GM06990 (cell line): ENCODE measurements at places on chromosomes 5 and 9.
A peak's percentile ranks its signal among the peaks of the same experiment; 100 is the strongest.

GRCh38 chr5:154858972-154859871 is 795 bp downstream of the CNOT8 start:
- DNase-seq = peak; percentile 29

DNA sequence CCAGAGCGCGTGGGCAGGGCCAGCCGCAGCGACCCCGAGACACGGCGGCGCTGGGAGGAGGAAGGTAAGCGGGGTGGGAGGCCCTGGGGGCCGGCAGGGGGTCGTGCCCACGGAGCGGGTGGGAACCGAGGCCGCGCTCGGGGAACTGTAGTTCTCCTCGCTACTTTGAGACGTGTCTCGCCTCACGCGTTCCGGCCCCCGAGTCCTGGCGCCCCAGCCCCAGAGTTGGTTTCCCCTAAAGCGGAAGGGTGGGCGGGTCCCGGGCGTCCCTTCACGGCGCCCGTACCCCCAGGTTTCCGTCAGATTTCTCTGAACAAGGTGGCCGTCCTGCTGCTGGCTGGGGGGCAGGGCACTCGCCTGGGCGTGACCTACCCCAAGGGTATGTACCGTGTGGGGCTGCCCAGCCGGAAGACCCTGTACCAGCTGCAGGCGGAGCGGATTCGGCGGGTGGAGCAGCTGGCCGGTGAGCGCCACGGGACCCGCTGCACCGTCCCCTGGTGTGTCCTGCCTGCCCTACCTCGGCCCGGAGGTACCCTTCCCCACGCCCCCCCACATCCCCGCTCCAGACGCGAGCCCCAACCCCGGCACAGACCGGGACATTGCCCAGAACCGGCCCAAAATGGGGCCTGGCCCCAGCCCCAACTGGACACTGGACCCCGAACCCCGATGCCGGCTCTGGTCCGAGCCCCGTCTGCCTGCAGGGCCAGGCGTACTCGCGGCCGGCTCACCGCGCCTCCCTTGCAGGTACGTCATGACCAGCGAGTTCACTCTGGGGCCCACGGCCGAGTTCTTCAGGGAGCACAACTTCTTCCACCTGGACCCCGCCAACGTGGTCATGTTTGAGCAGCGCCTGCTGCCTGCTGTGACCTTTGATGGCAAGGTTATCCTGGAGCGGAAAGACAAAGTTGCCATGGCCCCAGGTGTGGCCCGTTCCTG is 709 bp downstream of the UAP1L1 start:
- DNase-seq = peak; percentile 63

GRCh38 chr5:61744690-61745619 is 412.9 kb downstream of the ZSWIM6 start:
- DNase-seq = no peak

GRCh38 chr9:33684831-33685230 is 110.5 kb upstream of the PRSS3 start:
- DNase-seq = no peak

DNA sequence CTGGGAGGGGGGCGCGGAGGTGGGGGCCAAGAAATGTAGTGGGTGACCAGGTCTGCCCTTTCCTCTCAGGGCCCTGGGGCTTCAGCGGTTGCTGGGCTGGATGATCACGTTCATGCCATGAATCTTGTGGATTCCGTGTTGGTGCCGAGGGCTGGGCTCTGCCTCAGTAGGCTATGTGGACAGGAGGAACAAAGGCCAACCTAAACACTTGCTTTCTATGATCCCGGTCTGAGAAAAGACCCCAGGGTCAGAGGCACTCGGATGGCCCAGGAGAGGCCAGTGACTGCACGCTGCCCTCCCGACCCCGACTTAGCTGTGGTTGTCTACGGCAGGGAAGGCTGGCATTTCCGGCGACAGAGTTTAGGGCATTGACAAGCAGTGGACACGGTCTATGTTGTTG is 26.6 kb downstream of the PHF2 start:
- DNase-seq = no peak

GRCh38 chr5:81787474-81788242 is 36.8 kb upstream of the SSBP2 start:
- DNase-seq = no peak

GRCh38 chr5:38827525-38827924 is 18.3 kb upstream of the OSMR start:
- DNase-seq = no peak

DNA sequence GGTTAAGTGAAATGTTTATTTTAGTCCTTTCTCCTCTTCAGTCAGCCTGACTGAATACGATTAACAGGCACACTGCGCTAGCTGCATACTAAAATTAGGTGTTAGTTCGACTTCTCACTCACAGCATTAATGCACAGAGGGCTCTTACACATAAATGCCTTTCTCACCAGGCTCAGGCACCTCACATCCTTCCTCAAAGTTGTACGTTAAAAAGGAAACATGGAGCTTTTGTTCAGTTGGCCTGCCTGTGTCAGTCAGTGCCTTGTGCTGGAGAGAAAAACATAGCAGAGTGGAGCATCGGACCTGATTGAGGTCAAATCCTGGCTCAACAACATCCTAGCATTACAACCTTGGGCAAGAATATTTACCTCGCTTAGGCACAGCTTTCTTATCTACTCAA is 236.0 kb upstream of the ZNF462 start:
- no peak for DNase-seq

DNA sequence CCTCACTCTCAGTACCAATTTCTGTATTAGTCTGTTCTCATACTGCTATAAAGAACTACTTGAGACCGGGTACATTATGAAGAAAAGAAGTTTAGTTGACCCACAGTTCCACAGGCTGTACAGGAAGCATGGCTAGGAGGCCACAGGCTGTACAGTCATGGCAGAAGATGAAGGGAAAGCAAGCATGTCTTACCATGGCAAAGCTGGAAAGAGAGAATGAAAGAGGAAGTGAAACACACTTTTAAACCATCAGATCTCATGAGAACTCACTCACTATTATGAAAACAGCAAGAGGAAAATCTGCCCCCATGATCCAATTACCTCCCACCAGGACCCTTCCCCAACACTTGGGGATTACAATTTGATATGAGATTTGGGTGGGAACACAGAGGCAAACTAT is 698.8 kb downstream of the CDH9 start:
- no peak for DNase-seq

GRCh38 chr9:13529321-13530104 is 250.0 kb upstream of the MPDZ start:
- DNase-seq = no peak

GRCh38 chr5:150661086-150661485 is at the start of gene MYOZ3:
TSS of gene MYOZ3 (plus strand) at chr5:150661251. CDS start at chr5:150662942, 1,691 bp downstream.
- DNase-seq = no peak

GRCh38 chr5:51494821-51495220 is 111.6 kb downstream of the ISL1 start:
- DNase-seq = no peak

- no peak for DNase-seq
These were observed 11.9 kb upstream of the GALNT10 start for GRCh38 chr5:154178661-154179060.

DNA sequence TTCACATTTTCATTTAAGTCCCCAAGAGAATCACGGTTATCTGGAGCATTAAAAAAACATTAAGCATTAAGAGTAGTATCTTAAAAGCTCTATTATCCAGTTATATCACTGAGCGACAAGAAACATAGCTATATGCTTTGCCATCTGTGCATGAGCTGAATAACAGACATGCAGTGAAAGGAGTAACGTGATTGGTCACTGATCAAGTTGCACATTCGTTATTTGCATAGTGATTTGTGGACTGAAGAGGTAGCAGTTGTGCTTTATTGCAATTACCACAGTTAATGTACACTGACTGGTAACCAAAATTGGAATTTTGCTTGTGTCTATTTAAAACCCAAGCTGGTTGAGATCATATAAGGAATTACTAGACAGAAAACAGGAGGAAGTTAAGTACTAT is 107.4 kb downstream of the MCTP1 start:
- no peak for DNase-seq

GRCh38 chr5:128408622-128409021 is 129.4 kb downstream of the FBN2 start:
- no peak for DNase-seq
